ENCODE measurements at places on chromosomes 16 and 17.
A peak's percentile ranks its signal among the peaks of the same experiment; 100 is the strongest.

- DNase-seq, result no peak
Measured at GRCh38 chr17:55063885-55064874, 95.6 kb downstream of the STXBP4 start.

DNA sequence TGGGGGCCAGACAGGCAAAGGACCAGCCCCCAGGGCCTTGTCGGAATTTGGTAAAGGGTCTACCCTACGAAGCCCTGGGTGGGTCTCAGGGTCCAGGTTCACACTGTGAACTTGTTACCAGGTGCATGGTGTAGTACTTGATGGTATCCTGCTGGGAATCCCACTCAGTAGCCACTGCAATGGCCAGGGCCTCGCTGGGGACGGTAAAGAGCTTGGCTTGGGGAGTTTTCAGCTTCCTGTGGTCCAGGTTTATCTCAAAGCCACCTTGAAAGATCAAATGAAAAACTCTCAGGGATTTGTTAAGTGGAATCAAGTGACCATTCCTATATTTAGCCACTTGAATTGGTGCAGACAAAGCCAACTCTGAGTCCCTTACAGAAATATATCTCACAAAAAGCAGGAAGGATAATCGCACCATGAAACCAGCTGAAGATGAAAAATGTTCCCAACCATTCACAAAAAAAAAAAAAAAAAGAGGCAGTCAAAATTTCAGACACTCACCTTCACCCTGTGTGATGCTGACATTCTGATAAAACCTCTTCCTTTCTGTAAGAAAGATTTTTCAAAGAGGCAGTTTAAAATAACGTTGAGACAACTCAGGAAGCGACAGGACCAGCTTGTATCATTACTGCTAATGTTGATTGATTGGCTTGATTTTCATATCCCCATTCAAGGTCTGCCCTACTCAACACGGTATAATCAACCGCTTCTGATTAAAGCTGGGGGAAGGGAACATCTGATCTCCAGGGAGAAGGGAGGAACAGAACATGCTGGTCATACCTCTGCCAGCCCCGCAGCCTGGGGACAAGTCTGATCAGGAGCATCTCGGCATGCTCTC lies 10.6 kb downstream of the ATPAF2 start:
- no peak for DNase-seq

DNA sequence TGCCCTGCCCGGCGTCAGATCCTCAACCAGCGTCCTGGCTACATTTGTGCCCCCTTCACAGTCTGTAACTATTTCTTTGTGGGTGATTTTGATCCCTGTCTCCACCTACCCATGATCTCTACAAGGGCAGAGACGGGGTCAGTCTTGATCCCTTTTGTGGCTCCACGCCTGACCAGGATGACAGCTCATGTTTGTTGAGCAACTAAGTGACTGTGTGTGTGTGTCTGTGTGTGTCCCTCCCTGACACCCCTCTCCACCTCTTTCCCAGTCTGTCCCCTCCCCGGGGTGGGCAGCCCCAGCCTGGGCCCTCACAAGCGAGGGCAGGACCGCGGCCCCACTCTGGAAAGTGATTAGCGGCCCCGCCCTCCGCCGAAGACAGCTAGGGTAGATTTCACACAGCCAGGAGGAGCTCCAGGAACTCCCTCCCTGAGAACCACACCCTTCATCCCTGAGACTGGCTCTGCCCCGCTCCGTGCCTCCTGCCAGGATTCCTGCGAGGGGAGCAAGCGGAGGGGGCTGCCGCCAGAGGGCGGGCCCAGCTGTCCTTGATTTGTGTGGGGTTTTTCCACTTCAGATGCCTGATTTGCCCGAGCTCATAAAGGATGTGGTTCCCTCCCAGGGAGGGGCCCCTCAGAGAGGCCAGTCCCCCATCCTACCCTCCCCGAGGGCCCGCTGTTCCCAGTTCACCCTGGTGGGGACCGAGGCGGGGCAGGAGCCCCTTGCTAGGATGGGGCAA lies 5.3 kb upstream of the HS3ST6 start:
- no peak for DNase-seq

- DNase-seq, result no peak
Measured at GRCh38 chr17:61245706-61246135, 153.9 kb upstream of the TBX2 start.

- no peak for DNase-seq
Measured at GRCh38 chr17:1469231-1469852, 13.3 kb upstream of the CRK start.

DNA sequence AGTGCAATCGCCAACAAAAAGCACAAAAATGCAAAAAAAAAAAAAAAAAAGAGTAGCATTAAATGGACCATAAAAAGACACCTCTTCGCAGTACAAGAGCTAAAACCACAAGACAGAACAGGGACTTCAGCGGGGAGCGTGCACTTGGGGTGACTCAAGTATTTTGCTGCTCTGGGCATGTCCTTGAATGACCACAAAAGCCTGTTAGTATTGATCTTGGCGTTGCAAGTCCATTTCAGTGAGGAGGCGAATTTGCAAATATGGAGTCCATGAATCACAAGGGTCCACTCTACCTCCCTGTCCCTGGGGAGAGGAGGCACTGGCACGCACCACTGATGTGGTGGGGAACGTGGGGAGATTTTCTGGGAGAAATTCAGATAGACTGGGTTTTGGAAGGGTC lies 78.9 kb downstream of the CNGB1 start:
- no peak for DNase-seq

DNA sequence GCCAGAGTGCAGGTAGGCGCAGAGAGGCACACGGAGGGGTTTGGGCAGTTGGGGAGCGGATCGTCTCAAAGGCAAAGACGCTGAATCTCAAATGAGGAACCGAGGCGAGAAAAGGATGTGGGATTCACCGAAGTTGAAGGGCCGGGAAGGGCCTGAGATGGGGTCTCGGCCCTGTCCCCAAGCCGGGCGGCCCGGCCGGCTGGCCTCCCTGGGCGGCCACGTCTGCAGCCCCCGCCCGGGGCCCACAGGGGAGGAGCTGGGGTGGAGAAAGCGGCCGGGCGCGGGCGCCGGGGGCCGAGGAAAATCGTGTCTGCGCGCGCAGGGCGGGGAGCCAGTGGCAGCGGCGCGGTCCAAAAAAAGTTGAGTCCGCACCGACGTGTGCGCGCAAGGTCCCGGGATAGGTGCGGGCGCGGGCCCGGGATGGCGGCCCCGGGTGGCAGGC lies 458 bp downstream of the SLC12A4 start:
- DNase-seq, result peak; percentile 27

GRCh38 chr17:64162554-64162953 lies 32.6 kb upstream of the ERN1 start:
- DNase-seq, result no peak

DNA sequence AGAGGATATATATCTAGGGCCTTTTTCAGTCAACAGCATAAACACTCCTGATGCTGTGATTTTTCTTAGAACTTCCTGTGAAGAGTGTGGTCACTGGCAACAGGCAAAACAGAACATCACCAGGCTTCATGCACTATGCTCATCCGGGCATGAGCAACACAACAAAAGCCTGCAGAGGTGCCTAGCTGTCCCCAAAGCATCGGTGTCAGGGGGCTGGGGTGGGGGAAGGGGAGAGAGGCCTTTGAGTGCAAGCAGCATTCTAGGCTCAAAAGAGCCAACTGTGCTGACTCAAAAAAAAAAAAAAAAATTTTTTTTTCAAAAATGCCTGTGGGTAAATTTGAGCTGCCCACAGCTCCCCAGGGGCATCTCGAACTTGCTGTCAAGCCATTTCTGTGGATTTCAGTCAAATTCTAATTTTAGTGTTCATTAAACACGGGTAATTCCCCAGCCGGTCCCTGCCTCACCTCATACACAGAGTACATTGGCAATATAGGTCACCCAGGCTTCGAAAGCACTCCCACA lies 194.6 kb upstream of the DYNLRB2 start:
- DNase-seq, result no peak

DNA sequence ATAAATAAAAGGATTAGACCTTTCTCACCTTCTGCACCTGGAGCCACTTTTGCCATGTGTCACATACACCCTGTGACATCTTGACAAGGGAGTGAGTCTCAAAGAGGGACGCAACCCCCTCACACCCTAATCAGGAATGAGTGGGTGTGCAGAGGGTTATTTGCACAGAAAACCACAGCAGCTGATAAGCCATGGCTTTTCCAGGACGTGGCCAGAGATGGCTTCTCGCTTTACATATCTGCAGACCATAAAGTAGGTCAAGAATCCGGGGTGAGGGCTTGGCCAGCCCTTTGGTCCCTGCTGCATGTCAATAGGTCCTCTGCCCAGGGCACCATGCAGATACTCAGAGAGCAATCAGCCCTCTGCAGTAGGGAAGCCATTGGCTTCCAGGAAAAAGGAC lies 2.4 kb upstream of the CD300LF start:
- DNase-seq, result no peak

GRCh38 chr17:67520252-67520906 lies 143.3 kb downstream of the PITPNC1 start:
- DNase-seq, result no peak

GRCh38 chr16:179211-180092 lies 807 bp upstream of the HBQ1 start:
- DNase-seq, result no peak

GRCh38 chr16:7086822-7087616 lies 245.6 kb upstream of the RBFOX1 start:
- DNase-seq, result no peak

DNA sequence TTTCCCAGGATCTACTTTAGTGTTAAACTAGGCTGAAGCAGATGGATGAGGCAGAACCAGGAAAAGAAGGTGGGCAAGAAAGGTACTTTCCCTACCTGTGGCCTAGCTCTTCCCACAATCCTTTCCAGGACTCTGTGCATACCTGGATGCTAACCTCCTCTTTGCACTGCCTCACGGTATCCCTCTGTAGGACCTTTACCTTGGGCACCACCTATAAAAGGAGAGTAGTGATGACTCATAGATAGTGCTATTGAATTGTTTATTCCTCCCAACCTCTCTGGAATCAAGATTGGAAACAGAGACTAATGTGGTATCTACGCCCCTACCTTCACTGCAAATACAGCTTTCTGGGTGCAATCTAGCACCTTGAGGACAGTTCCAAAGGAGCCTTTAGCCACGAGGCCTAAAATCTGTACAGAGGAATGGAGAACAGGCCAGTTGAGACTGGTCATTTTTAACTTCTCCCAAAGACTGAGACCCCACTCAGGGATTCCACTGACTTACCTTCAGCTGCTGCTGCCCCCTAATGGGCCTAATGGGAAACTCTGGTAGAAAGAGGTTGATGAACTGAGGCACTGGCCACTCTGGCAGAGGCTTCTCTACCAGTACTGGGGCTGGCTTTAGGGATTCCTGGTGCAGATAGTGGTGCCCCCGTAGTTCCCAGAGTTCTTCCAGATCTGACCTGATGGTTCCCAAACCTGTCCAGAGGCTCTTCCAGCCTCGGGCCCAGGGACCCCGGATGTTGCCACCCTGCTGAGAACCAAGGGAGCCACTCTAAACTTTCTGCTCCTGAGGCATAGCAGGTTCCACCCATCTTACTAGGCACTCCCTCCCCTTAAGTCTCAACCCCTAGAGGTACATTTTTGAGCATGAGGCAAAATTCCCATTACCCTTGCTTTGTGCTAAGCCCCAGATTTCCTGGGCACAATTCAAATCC lies 781 bp downstream of the RSKR start:
- no peak for DNase-seq

DNA sequence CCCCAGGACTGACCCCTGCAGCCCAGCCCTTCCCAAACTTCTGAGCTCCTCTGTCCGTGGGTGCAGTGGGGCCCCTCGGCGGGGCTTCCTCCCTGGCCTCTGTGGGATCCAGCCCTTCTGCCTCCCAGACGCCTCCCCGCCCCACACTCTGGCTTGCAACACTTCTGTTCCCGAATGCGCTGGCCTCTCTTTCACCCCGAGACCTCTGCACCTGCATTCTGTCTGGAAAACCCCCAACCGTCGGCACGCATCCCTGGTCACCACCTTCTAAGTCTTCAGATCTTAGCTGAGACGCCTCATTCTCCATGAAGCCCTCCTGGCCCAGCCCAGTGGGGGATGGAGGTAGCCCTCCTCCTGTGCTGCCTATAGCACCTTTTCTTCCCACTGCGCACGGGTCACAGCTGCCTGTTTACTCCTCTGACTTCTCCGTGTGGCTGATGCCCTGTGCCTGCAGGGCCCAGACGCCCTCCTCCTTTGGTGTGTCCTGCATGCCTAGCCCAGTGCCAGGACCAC lies 26.4 kb downstream of the TMEM235 start:
- DNase-seq, result no peak

DNA sequence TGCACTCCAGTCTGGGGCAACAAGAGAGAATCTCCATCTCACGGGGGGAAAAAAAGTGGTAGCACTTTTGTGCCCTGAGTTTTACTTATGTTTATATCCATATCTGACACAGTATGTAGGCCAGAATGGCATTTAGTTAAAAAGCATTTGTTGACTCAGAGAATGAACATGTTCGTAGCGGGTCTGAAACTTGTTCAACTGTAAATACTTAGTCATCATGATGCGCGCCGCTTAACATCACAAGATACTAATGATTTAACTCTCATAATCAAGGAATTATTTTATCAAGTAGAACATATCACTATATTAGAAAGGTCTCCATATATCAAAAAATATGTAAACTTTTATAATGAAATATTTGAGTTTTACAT lies 55.3 kb upstream of the ITGA2B start:
- no peak for DNase-seq

- no peak for DNase-seq
Measured at GRCh38 chr16:17155485-17155884, 315.3 kb downstream of the XYLT1 start.

- DNase-seq, result no peak
Measured at GRCh38 chr16:19649980-19650379, 68.0 kb downstream of the KNOP1 start.

DNA sequence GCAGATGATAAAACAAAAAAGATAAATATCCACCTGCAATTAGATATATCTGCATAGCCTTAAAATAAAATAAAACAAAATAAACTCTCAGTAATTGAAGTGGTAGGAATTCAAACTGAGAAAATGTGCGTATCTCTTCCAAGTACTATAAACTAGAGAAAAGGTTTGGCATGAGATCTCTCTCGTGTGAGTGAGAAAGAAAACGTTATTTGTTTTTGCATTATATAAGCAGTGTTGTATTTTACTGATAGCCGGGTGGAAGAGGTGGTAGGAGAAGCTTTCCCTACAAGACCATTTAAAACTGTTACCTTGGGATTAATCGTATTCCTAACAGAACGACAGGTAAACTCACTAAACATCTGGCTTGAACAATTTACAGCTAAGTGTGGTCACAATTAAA lies 15.6 kb downstream of the CDH8 start:
- no peak for DNase-seq

DNA sequence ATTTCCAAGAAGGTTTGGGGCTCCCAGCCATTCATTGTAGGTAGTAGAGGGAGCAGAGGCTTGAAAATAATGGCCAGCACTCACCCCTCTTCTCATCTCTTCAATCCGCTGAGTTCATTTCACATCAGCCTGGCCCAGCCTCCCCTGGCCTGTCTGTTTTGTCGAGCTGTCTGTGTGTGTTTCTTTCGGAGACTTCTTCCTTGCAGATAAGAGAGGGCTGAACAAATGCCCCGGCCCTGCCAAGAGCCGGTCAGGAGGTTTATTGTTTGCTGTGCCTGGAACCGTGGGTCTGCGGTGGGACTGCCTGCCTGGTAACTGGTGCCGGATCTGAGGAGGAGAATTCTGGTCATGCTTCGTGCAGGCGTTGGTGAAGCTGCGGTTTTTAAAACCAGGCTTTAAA lies 3.4 kb downstream of the VPS4A start:
- DNase-seq, result no peak

Data from activated T-cell treated with anti-CD3 and anti-CD28 coated beads for 48 hours (primary cell).